ENCODE measurements at places on chromosomes 11 and 22.
A peak's percentile ranks its signal among the peaks of the same experiment; 100 is the strongest.

- DNase-seq: no peak
These were observed 4.3 kb upstream of the APOL6 start for GRCh38 chr22:35643991-35644390.

DNA sequence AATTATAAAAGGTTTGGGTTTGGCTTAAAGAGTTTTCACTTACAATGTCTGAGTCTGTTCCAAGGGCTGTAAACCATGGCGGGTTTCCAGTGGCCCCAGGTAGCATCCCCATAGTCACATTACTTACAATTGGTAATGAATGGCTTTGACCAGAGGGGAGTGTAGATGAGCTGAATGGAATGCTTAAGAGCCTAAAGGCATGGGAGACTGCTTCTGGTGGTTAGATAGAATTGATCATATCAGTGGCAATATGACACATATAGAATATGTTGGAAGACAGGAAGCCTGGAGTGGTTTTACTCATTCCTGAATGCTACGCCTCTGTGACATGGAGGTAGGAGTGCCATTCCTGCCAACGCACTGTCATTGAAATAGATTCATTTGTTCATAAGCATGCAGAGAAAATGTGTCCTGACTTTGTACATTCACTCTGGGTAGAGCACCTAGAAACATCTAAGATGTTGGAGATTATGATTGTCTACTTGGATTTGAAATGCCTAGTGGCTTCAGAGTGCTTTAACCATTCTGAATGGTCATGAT lies 183.3 kb downstream of the BLID start:
- DNase-seq: no peak

DNA sequence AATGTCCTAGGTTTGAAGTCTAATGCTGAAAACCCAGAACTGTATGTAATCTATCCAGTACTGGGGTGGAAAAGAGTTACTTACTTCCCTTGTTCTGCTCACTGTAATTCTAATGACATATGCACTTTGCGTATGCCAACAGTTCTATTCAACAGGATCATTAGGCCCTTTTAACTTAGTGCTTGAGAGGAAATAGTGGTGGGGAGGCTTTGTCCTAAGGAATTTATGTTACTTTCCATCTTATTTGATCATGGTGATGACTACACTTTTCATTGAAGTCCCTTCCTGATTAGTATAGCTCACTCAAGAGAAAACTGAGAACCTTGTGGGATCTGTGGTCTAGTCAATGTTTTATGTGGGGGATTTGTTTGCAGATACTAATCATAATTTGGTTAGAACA lies 348.2 kb downstream of the GUCY1A2 start:
- DNase-seq: peak; percentile 15

- no peak for DNase-seq
These were observed 1.6 kb downstream of the PAX6 start for GRCh38 chr11:31809541-31809856.

DNA sequence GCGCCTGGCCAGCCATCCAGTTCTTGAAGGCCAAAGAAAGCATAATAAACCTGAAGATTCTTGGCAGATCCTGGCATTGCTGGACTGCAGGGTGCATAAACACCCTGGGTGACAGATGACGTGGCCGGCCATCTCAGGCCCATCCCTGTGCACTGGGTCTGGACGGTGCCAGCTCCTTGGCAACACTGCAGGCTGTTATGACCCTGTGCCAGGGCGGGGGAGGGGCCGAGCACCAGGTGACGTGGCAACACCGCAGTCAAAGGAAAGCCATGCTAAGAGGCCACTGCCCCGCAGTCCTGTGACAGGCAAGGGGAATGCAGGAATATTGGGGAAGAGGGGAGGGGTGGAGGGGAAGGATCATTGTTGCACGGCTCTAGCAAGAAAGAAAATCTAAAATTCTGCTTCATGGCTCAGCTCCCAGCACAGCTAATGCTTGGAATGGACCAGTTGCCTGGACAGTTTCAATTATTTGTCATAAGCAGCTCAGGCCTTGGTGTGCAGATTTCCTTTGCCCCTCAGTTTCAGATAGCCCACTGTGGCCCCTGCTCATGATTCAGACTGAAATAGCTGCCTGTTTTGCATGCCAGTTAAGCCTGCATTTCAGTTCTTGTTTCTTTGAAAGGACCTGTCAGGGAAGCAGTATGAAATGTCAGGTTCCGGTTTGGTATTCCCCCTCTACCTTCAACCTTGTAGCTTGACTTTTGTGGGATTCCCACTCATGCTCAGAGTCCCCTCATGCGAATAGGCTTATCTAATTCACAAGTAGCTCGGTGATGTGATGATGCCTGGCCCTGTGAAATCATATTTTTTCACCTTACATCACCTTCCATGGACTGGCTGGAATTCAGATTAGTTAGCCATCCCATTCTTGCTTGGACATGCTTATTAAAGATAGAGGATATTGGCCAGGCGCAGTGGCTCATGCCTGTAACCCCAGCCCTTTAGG lies 29.7 kb upstream of the DDX6 start:
- DNase-seq: no peak

DNA sequence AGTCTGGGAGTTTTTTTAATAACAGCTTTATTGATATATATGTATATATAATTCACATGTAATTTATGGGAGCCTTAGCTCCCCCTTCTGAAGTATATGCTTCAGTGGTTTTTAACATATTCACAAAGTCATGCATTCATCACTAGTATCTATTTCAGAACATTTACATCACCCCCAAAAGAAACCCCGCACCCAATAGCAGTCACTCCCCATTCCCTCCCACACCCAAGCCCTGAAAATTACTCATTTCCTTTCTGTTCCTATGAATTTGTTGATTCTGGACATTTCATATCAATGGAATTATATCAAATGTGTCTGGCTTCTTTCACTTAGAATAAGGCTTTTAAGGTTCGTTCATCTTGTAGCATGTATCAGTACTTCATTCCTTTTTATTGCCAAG lies 35.6 kb upstream of the SYT7 start:
- no peak for DNase-seq

DNA sequence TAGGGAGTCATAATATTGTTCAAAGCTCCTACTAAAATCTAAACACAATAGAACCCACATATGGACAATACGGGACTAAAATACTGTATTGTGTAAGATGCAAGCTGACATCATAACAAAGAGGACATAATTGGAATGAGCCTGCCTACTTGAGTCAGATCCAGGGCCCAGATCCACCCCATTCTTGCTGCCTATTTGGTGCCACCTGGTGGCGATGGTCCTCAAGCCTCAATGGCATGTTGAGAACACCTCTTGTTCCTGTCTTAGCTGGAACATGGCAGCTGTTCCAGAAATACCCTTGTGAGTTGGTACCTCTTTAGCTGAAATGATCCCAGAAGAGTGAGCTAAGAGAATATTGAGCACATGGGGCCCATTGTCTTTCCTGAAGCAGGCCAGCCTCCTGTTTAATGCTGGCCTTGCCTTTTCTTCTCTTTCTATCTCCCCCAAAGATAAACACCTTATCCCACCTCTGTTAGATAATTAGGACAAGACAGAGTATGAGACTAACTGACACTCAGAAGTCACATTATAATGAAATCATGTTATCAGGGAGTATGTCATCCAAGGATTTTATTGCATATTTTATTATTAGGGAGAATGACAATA lies 680.9 kb upstream of the ANO5 start:
- DNase-seq: peak; percentile 65

DNA sequence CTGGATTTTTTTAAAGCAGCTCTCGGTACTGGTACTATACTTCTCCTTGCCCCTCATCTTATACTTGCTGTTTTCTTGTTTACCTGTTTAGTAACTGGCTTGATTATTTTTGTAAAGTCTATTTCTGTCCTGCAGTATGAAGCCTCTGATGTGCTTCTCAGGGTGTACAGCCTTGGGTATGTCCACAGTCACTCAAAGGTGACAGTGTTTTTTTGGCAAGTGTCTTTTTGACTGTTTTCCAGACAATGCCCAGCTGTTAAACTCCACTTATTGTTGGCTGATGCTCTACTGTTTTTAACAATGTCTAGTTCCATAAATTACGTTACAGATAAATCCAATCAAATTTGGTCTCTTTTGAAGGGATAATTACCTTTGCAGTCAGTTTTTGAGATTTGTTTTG lies 475.2 kb downstream of the JRKL start:
- DNase-seq: no peak

GRCh38 chr11:84230402-84230801 lies 944.2 kb upstream of the CCDC90B start:
- DNase-seq: no peak

GRCh38 chr11:39462506-39462905 lies 1996.9 kb downstream of the LRRC4C start:
- DNase-seq: no peak

- DNase-seq: no peak
These were observed 22.0 kb downstream of the ATG13 start for GRCh38 chr11:46639197-46639839.

GRCh38 chr11:67197606-67198005 lies 68.7 kb upstream of the GRK2 start:
- peak; percentile 22 for DNase-seq

- no peak for DNase-seq
These were observed 85.8 kb upstream of the E2F8 start for GRCh38 chr11:19326499-19326898.

GRCh38 chr11:27456140-27456794 lies 16.3 kb downstream of the LGR4 start:
- no peak for DNase-seq

- DNase-seq: peak; percentile 8
These were observed 227.0 kb upstream of the NCAM1 start for GRCh38 chr11:112734207-112734606.

- DNase-seq: no peak
These were observed 11.6 kb downstream of the CD81 start for GRCh38 chr11:2388431-2389376.

GRCh38 chr11:34348919-34349318 lies 8.9 kb downstream of the ABTB2 start:
- DNase-seq: no peak

- peak; percentile 71 for DNase-seq
These were observed 77.7 kb downstream of the BARX2 start for GRCh38 chr11:129453293-129453721.

GRCh38 chr11:65589444-65590239 lies 6.0 kb downstream of the KCNK7 start:
- no peak for DNase-seq

GRCh38 chr11:134584001-134584561 lies 172.0 kb upstream of the B3GAT1 start:
- DNase-seq: no peak

DNA sequence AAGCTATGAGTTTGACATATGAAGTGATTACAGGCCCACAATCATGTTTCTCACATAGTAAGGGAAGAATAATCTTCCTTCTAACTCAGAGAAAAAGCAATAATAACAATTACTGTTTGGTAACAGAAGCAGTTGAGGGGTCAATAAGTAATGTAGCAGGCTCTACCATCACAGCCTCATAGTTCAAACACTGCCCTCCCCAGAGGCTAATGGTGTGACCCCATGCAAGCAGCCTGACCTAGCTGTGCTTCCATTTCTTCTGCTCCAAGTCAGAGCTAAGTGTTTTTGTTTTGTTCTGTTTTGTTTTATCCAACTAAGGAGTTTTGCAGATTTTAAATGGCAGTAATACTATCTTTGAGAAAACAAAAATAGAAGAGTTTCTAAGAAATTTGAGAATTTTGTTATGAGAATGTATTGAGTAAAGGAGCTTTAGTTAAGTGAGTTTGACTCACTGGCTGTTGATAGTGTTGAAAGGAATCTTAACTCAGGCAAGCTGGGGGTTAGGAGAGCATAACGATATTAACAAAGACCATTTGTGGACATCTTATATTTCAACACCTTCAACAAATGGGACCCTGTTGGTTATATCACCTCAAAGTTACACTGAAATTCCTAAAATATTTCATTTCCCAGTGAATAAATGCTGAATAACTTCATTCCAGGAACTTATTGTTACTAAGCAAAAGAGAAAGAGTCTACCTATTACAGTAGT lies 48.5 kb downstream of the GUCY1A2 start:
- no peak for DNase-seq

DNA sequence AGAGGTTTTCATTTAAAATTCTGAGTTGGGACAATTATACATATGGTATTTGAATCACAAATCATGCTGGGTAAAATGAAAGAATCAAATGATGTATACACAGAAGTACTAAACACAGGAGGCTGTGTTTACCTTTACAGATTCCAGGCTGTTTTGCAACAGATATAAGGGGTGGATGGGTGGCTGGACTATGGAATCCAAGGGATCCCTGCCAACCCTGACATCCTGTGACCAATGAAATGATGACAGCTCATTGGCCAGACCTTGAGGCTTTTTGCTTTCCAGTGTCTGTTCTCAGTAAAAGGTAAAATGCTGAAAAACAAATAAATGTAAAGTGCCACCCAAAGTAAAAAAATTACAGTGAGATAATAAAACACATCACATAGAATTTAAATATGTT lies 3.3 kb upstream of the DDI1 start:
- no peak for DNase-seq

GRCh38 chr22:28730179-28730578 lies 11.4 kb downstream of the CHEK2 start:
- no peak for DNase-seq

DNA sequence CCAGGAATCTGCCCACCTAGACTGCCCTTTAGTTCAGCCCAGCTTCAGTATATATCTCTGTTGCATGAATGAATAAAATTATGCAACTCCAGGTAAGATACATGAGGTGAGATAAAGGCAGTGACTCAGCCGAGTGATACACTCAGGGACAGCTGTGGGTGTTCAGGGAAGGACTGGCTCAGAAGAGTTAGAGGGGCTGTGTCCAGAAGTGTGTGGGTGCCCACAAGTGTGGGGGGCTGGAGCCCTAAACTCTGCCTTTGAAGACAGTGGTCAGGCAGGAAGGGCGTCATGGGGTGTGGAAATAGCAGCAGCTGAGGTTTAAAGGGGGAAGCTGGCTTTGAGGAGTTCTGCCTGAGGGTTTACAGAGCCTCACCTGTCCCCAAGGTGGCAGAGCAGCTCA lies 8.3 kb downstream of the FTH1 start:
- no peak for DNase-seq

DNA sequence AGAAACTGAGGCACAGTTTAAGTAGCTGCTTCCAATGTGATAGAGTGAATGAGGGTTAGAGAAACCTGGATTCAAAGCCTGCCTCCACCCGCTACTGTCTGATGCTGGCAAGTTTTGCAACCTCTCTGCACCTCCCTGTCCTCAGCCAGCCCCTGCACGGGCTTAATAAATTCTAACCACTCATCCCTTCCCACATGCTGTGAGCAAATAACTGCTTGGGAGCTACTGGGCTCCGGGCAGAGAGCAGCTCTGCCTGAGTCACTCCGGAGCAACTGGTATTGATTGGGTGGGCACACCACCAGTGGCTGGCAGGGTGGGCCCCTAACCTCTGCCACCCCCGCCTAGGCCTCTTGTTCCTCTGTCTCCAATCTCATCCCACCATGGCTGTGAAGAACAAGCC lies 104.3 kb upstream of the SYT13 start:
- no peak for DNase-seq

GRCh38 chr11:91792779-91793262 lies 431.8 kb upstream of the FAT3 start:
- DNase-seq: no peak

DNA sequence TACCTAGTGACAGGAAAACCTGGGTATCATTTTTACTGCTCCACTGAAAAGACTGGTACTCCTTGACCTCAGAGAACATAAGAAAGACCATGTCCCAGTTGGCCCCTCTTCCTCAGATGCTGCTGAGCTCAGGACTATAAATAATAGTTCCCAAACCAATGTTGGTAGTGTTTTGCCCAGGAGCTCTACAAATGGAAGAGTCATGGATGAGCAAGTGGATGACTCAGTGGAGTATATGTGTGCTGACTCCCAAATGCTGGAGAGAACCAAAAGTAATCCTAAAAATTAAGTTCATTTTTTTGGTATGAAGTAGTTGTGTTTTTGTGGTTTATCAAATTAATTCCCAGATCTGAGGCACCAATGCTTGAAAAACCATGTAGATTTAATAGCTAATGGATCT lies 482.0 kb downstream of the KCNA4 start:
- no peak for DNase-seq

GRCh38 chr22:48486558-48486957 lies 1341.1 kb downstream of the BRD1 start:
- no peak for DNase-seq
